ENCODE measurements at places on chromosomes 7 and 10. TPM values are rescaled to one million over a fixed set of nuclear protein-coding genes. Genes with fewer than 3 reads are reported as not detected.

GRCh38 chr10:34169677-34170076 lies 645.4 kb downstream of the PARD3 start:
- no peak for DNase-seq
- no peak overlapping the region for H3K27ac ChIP-seq
- no peaks in the 10 kb centered on the region for H3K27me3 ChIP-seq
- no peak overlapping the region for H3K4me3 ChIP-seq
- H3K4me1 ChIP-seq, result no peaks in the 10 kb centered on the region
- H3K36me3 ChIP-seq, result no peaks in the 10 kb centered on the region

- no peak for DNase-seq
- no peaks in the 10 kb centered on the region for H3K36me3 ChIP-seq
- H3K4me3 ChIP-seq, result no peak overlapping the region
These were observed 1203.3 kb upstream of the CELF2 start for GRCh38 chr10:9814285-9814864.

GRCh38 chr7:87231711-87232110 lies 12.2 kb upstream of the TMEM243 start:
- H3K27ac ChIP-seq, result no peak overlapping the region
- H3K27me3 ChIP-seq, result no peaks in the 10 kb centered on the region
- no peaks in the 10 kb centered on the region for H3K36me3 ChIP-seq
- H3K4me1 ChIP-seq, result no peaks in the 10 kb centered on the region
- no peak overlapping the region for H3K4me3 ChIP-seq

- H3K27me3 ChIP-seq, result no peaks in the 10 kb centered on the region
- peak overlapping the region; percentile 93 for H3K27ac ChIP-seq
- peak; percentile 67 for DNase-seq
- H3K36me3 ChIP-seq, result no peaks in the 10 kb centered on the region
- H3K4me3 ChIP-seq, result peak overlapping the region; percentile 81
These were observed 529 bp downstream of the TASOR2 start for GRCh38 chr10:5684971-5685763.

DNA sequence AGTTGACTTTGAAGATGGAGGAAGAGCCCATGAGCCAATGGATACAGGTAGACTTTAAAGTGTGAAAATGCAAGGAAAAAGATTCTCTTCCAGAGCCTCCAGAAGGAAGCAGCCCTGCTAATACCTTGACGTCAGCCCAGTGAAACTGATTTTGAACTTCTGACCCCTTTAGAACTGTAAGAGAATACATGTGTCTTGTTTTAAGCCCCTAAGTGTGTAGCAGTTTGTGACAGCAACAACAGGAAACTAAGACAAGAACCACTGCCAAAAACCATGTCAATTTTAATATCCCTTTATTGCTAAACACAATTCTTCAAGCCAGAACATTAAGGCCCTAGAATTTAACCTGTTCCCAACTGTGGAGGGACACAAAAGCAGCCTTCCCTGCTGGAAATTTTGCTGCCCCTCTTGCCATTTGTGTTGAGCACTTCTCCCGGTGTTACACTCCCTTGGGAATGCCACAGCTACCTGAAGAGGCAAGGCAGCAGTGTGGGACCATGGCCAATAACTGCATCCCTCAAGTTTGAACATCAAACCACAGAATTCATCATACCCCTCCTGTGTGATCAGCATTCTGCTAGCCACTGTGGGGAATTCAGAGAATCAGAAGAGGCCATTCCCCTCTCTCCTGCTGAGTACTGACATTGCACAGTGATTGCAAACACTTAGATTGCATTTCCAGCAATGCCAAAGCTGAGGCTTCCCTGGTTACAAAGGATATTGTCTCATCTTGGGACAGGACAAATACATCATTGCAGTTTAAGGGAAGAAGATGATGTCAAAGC lies 12.3 kb upstream of the CCDC172 start:
- no peak for DNase-seq
- H3K4me3 ChIP-seq, result no peak overlapping the region
- H3K36me3 ChIP-seq, result no peaks in the 10 kb centered on the region

DNA sequence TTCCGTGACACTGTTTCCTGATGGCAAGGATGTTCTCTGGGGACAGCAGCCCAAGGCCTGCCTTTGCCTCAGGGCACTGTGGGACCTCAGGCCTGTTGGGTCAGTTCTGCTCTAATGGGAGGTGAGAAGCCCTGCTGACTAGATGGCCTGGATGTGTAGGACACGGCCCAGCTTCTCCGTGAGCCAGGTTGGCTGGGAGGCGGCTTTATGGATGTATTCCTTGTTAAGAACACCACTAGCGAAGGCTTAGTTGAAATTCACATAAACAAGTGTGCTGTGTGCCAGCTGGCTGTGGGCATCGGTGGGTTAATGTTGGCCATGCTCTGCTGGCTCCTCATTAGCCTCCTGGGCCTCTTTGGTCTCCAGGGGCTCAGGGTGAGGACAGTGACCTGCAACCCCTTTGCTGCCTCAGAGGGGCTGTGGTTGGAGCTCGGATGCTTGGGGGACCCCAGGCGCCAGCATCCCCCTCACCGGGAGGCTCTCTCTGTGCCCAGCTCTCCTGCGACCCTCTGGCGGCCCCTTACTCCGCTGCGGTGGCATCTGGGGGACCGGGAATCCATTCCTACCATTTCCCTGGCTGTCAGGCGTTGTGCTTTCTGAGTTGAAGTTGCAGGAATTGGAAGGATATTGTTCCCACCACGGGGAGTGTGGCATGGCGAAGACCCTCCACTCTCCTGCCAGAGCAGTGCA lies 22.8 kb upstream of the DPYSL4 start:
- no peak overlapping the region for H3K4me3 ChIP-seq
- no peak overlapping the region for H3K27ac ChIP-seq
- DNase-seq, result no peak
- H3K4me1 ChIP-seq, result peaks cover 4% of the 10 kb centered on the region
- peaks cover 10% of the 10 kb centered on the region for H3K36me3 ChIP-seq
- H3K27me3 ChIP-seq, result no peaks in the 10 kb centered on the region

GRCh38 chr10:93629647-93630305 lies 17.4 kb downstream of the PDE6C start:
- no peaks in the 10 kb centered on the region for H3K27me3 ChIP-seq
- DNase-seq, result no peak
- H3K27ac ChIP-seq, result no peak overlapping the region

Gene EPO
- total RNA-seq, result not detected

Gene POLR2J2
- 3.3 TPM for total RNA-seq

GRCh38 chr10:3691482-3691881 lies 93.5 kb downstream of the KLF6 start:
- H3K4me3 ChIP-seq, result no peak overlapping the region
- no peak overlapping the region for H3K27ac ChIP-seq
- no peaks in the 10 kb centered on the region for H3K36me3 ChIP-seq
- no peaks in the 10 kb centered on the region for H3K4me1 ChIP-seq

GRCh38 chr7:135934651-135935050 lies 42.5 kb downstream of the MTPN start:
- H3K27ac ChIP-seq, result no peak overlapping the region
- no peaks in the 10 kb centered on the region for H3K27me3 ChIP-seq
- H3K4me1 ChIP-seq, result peaks cover 48% of the 10 kb centered on the region
- no peak for DNase-seq
- H3K4me3 ChIP-seq, result no peak overlapping the region
- H3K36me3 ChIP-seq, result no peaks in the 10 kb centered on the region

DNA sequence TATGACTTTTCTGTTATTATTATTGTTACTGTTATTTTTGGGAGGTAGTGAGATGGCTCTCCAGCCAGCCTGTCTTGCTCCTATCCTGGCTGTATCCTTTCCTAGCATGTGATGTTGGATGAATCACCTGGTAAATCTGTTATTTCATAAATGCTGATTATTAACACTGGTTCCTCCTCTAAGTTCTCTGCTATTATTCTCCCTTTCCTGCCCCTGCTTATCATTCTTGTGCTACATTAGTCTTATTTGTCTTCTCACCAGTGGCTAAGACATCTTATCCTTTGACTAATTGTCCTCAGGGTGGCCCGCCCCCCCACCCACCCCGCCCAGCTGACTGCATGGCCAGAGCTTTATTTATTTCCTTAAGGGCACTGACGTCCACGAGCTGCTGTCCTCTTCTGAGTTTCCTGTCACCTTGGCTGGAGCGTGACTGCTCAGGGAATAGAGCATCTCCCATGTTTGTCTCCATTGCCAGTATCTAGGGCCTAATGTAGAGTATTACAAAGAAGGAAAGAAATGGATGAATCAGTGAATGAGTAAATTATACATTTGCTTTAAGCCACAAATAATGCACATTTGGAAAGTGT lies 110.1 kb upstream of the KLF6 start:
- DNase-seq, result no peak
- H3K4me1 ChIP-seq, result no peaks in the 10 kb centered on the region
- no peaks in the 10 kb centered on the region for H3K27me3 ChIP-seq
- H3K4me3 ChIP-seq, result no peak overlapping the region
- H3K36me3 ChIP-seq, result no peaks in the 10 kb centered on the region

GRCh38 chr7:85928500-85928899 lies 715.2 kb upstream of the GRM3 start:
- H3K4me3 ChIP-seq, result no peak overlapping the region
- H3K27ac ChIP-seq, result no peak overlapping the region
- H3K36me3 ChIP-seq, result no peaks in the 10 kb centered on the region

Gene ZNF365
- 1.5 TPM for total RNA-seq

GRCh38 chr10:30467651-30468338 lies 33.8 kb downstream of the MAP3K8 start:
- peak overlapping the region; percentile 52 for H3K27ac ChIP-seq
- H3K4me1 ChIP-seq, result no peaks in the 10 kb centered on the region
- DNase-seq, result no peak
- H3K36me3 ChIP-seq, result no peaks in the 10 kb centered on the region
- no peaks in the 10 kb centered on the region for H3K27me3 ChIP-seq

Gene NOS3
- 38.1 TPM for total RNA-seq

Gene OR6B1
- total RNA-seq, result not detected

Gene PTPRZ1
- total RNA-seq, result 5.9 TPM

DNA sequence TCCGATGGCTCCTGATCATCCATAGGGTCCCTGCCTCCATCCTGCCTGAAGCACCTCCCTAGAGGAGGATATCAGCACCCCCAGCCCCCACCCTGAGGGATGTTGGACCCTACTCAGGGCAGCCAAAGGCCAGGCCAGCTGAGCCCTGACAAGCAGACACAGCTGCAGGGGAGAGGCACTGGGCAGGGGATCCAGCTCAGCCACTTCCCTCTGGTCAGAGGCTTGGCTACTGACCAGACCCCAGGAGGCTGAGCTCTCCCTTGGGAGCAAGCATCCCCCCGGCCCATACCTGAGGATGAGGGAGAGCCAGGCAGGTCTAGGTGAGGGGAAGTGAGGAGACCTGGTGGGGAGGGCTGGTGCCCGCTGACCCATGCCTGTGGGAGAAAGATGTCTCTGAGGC lies 6.6 kb downstream of the LDB3 start:
- no peaks in the 10 kb centered on the region for H3K27me3 ChIP-seq
- H3K27ac ChIP-seq, result no peak overlapping the region
- no peaks in the 10 kb centered on the region for H3K36me3 ChIP-seq
- no peak overlapping the region for H3K4me3 ChIP-seq

Gene RPEL1
- not detected for total RNA-seq

Gene CPA4
- total RNA-seq, result not detected

Gene AMPH
- total RNA-seq, result 37.0 TPM

DNA sequence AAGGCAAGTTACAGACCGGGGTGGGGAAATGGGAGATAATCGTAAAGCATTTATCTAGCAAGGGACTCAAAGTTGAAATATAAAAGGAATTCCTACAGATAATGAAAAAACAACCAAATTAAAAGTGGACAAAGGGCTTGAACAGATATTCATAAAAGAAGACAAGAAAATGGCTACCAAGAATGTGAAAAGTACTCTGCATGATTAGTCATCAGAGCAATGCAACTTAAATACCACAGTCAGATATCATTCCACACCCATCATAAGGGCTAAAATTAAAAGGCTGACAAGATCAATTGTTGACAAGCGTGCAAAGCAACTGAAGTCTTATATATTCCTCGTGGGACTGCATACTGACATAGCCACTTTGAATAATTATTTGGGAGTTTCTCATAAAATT lies 124.6 kb upstream of the RSU1 start:
- H3K27me3 ChIP-seq, result no peaks in the 10 kb centered on the region
- DNase-seq, result no peak
- peaks cover 24% of the 10 kb centered on the region for H3K4me1 ChIP-seq
- H3K27ac ChIP-seq, result no peak overlapping the region

DNA sequence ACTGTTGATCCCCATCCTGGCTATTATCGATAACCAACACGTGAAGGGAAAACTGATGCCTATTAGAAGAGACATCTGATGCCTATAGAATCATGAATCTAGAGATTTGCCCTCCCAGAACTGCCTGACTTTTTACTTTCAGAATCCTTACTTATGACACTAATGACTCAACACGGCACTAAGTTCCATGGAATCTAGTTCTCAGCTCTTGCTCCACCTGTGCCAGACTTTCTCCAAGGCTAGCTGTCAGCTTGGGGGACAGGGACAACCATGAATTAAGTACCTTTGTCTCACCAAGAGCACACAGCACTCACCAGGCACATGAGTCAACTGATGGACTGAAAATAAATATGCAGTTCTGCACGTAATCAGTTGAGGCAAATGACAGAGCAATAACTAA lies 184.2 kb downstream of the FRMD4A start:
- H3K4me3 ChIP-seq, result no peak overlapping the region
- H3K4me1 ChIP-seq, result no peaks in the 10 kb centered on the region
- H3K36me3 ChIP-seq, result no peaks in the 10 kb centered on the region
- DNase-seq, result no peak

Gene FKBP9
- total RNA-seq, result 262 TPM

Gene SPDYE2
- total RNA-seq, result not detected

Gene GBX1
- total RNA-seq, result not detected

- H3K27ac ChIP-seq, result no peak overlapping the region
- no peaks in the 10 kb centered on the region for H3K36me3 ChIP-seq
- H3K4me1 ChIP-seq, result no peaks in the 10 kb centered on the region
- H3K4me3 ChIP-seq, result no peak overlapping the region
- DNase-seq, result no peak
These were observed 52.9 kb downstream of the CYP26A1 start for GRCh38 chr10:93126483-93127052.

All from tibial nerve (tissue), 4 donors.